Testis (tissue), 5 donors: ENCODE measurements at places on chromosomes 13 and 19. TPM values are rescaled to one million over a fixed set of nuclear protein-coding genes. Genes with fewer than 3 reads are reported as not detected.

DNA sequence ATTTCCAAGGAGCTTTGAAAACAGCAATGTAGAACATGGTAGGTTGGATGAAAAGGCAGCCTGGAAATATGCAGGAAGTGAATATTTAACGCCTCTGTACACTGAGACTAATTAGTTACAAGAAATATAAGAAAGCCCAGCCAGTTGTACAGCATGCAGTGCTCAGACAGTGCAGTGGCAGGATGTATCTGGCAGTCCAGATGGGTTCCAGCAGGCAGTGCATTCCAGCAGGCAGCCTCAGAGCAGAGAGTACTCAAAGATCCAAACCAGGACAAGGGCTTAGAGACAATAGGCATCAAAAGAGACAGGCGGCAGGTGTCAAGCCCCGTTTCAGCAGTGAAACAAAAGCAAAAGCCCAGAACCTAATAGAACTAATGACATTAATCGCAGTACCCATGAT, 2776.3 kb downstream of the PCDH9 start:
- no peaks in the 10 kb centered on the region for H3K4me1 ChIP-seq
- H3K27me3 ChIP-seq, result no peaks in the 10 kb centered on the region
- no peak for DNase-seq
- H3K4me3 ChIP-seq, result no peak overlapping the region

- H3K4me1 ChIP-seq, result peaks cover 10% of the 10 kb centered on the region
- H3K36me3 ChIP-seq, result no peaks in the 10 kb centered on the region
- no peaks in the 10 kb centered on the region for H3K27me3 ChIP-seq
- no peak overlapping the region for H3K4me3 ChIP-seq
- H3K27ac ChIP-seq, result no peak overlapping the region
Observed at GRCh38 chr13:50993934-50994333, 84.3 kb downstream of the RNASEH2B start.

DNA sequence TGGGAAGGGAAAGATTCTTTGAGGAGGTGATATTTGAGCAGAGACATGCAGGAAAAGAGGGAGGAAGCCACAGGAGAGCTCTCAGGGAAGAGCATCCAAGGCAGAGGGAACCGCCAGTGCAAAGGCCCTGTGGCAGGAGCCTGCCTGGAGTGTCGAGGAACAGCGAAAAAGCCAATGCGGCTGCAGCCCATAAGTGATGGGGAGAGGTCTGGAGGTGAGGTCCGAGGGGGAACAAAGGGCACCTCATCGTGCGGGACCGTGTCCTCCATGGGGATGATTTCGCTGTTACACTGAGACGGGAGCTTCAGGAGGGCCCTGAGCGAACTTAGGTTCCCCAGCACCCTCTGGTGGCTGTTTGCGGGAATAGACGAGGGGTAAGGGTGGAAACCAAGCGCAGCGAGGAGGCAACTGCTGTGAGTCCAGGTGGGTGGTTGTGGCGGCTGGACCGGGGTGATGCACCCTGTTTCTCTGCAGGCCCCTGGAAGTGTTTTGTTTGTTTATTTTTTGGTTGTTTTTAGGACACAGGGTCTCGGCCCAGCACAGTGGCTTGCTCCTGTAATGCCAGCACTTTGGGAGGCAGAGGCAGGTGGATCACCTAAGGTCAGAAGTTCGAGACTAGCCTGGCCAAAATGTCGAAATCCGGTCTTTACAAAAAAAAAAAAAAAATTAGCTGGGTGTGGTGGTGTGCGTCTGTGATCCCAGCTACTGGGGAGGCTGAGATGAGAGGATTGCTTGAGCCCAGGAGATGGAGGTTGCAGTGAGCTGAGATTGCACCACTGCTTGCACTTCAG, 5.9 kb upstream of the EHD2 start:
- no peak overlapping the region for H3K27ac ChIP-seq
- no peaks in the 10 kb centered on the region for H3K27me3 ChIP-seq
- no peak overlapping the region for H3K4me3 ChIP-seq
- H3K4me1 ChIP-seq, result no peaks in the 10 kb centered on the region
- DNase-seq, result peak; percentile 75

DNA sequence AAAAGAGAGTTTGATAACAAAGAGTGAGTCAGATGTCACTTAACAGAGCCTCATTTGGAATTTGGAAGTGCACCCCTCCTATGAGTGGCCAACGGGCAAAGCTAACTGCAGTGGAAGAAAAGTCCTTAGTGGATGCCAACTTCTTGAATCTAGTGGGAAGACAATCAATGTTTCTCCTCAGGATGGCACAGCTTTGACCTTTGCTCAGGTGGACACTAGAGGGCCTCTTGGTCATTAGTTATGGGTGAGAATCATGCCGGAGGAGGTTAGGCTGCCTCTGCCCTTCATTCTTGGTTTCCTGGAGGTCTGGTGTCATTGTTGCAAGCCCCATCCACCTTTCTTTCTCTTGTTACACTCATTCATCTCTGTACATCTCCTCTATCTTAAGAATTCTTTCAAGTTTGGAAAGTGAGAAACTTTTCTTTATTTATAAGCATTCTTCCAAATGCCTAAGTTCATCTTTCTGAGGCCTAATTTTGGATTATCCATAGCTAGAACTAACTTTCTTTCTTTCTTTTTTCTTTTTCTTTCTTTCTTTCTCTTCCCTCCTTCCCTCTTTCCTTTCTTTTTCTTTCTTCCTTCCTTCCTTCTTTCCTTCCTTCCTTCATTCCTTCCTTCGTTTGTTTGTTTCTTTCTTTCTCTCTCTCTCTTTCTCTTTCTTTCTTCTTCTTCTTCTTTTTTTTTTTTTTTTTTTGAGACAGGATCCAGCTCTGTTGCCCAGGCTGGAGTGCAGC, 327.2 kb upstream of the TSHZ3 start:
- no peaks in the 10 kb centered on the region for H3K4me1 ChIP-seq
- no peaks in the 10 kb centered on the region for H3K27me3 ChIP-seq
- H3K36me3 ChIP-seq, result no peaks in the 10 kb centered on the region

DNA sequence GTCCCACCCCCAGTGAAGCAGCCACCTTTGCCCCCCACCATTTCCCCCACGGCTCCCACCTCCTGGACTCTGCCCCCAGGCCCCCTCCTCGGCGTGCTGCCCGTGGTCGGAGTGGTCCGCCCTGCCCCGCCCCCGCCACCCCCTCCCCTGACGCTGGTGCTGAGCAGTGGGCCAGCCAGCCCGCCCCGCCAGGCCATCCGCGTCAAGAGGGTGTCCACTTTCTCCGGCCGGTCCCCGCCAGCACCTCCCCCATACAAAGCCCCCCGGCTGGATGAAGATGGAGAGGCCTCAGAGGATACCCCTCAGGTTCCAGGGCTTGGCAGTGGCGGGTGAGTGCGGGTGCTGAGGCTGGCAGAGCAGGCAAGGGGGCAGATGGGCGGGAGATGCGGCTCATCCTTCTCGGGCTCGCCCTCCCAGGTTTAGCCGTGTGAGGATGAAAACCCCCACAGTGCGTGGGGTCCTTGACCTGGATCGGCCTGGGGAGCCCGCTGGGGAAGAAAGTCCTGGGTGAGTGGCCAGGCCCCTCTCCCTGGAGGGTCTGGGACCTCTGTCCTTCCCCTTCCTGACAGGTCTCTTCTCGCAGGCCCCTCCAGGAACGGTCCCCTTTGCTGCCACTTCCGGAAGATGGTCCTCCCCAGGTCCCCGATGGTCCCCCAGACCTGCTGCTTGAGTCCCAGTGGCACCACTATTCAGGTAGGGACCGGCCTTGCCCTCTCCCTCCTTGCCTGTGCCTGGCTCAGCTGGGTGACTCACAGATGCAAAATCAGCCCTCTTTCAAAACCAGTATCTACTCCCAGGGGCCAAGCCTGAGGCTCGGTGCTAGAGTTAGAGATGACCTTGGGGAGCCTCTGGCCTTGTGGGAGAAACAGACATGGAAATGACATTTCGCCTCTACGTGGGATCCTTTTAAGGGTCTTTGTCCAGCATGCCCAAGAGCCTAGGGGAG, 8.8 kb downstream of the IGFLR1 start:
- DNase-seq, result no peak
- no peak overlapping the region for H3K27ac ChIP-seq
- no peaks in the 10 kb centered on the region for H3K4me1 ChIP-seq

Gene FAM216B
- polyA plus RNA-seq, result 1.3 TPM

Gene MYBPC2
- polyA plus RNA-seq, result 3.2 TPM

Gene LYPD5
- polyA plus RNA-seq, result 12.6 TPM
